ENCODE measurements at places on chromosomes 1 and 21. TPM values are rescaled to one million over a fixed set of nuclear protein-coding genes. Genes with fewer than 3 reads are reported as not detected.

Gene DCDC2B
- total RNA-seq: not detected

Gene LIN9
- total RNA-seq: 2.4 TPM

Gene SOX13
- total RNA-seq: 107 TPM

Gene OR2L13
- 0.87 TPM for total RNA-seq

Gene TMEM51
- total RNA-seq: 9.3 TPM

Gene FDPS
- 126 TPM for total RNA-seq

Gene SEMA6C
- 15.9 TPM for total RNA-seq

Gene FCRL2
- total RNA-seq: not detected

Gene CA6
- total RNA-seq: not detected

Gene OR2M3
- total RNA-seq: not detected

Gene NSL1
- total RNA-seq: 34.7 TPM

Gene OR2T35
- total RNA-seq: not detected

Gene VANGL1
- total RNA-seq: 8.8 TPM

Gene TMPRSS3
- total RNA-seq: not detected

Gene FCRL3
- 0.63 TPM for total RNA-seq

Gene PRDX6
- total RNA-seq: 285 TPM

Gene MUTYH
- total RNA-seq: 56.7 TPM

Gene KCND3
- 3.3 TPM for total RNA-seq

Gene TMEM200B
- total RNA-seq: 16.1 TPM

Gene IL24
- total RNA-seq: not detected

Gene HSD3B2
- not detected for total RNA-seq

Gene SFN
- not detected for total RNA-seq

Gene C4BPA
- not detected for total RNA-seq

Gene TMOD4
- not detected for total RNA-seq

Gene SAMD11
- total RNA-seq: 7.1 TPM

Gene TINAGL1
- total RNA-seq: 227 TPM

Gene SDE2
- 15.0 TPM for total RNA-seq

Gene BCAN
- total RNA-seq: not detected

Gene EFNA3
- 1.2 TPM for total RNA-seq

Gene NCF2
- total RNA-seq: 9.6 TPM

Gene DARS2
- 18.8 TPM for total RNA-seq

Gene RIMS3
- 4.0 TPM for total RNA-seq

Gene TCHHL1
- total RNA-seq: not detected

Gene NOS1AP
- 11.2 TPM for total RNA-seq

Gene RAB25
- total RNA-seq: not detected

Gene LCE2A
- not detected for total RNA-seq

Gene RAB42
- total RNA-seq: 2.2 TPM
